ENCODE measurements at places on chromosomes 16 and 17.

DNA sequence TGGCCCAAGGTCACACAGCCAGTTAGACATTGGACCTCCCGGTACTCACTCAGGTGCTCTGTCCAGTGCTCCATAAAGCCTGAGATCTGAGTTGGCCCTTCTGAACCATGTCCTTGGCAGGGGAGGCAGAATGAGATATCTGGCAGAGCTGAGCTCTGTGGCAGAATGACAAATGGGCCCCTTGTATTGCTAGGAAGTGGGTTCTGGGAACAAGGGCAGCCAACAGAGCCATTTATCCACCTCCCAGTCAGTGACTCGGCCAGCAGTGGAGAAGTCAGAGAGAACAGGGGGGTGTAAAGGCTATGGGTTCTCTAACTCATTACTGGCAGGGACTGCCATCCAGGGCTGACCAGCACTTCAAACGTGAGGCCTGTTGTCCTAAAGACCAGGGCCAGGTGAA is 117.1 kb upstream of the NLRP1 start:
- DNase-seq = no peak

- DNase-seq = peak; percentile 45
Observed at GRCh38 chr17:69501591-69502468, 87.3 kb downstream of the MAP2K6 start.

DNA sequence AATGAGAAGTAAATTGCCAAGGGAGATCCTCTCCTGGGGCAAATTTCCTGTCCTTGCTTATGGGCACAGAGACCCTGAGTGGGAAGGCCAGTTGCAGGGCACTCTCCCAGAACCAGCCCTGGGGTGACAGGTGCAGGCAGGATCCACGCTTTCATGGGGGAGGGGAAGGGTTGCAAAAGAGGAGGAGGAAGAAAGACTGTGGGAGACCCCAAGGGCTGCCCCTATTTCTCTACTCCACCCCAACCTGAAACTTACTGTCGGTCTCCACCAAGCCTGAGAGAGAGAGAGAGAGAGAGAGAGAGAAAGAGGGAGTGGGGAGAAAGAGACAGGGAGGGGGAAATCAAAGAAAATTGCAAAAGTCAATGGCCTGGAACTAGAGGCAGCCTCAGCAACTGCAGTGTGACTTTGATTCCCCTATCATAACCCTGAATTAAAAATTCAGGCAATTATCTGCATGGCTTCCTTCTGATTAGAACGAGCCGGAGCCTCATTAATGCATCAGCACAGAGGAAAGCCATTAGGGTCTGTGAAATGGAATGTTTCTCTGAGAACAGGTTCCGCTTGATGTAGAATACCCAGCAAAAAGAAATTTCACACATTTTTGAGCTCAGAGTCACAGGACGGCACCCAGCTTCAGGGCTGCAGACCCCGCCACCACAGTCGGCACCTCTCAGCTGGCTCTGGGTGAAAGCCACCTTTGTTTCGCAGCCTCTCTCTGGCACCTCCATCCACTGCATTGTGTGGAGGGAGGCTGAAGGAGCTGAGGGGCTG is 45.1 kb upstream of the HNF1B start:
- no peak for DNase-seq

DNA sequence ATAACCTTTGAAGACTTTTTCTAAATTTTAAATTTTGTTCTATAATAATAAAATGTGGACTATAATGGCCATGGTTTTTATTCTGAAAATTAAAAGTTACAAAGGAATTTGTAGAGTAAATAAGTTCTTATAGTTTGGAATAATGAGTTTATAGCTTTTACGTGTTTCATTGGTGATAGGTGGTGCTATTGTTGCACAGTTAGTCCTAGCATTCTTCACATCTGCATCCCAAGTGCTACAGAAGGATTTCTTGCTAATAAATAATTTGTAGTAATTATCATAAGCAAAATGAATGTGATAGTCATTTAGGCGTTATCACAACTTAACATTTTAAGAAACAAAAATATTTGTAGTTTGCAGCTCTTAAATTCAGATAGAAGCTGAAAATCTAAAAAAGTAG is 67.9 kb downstream of the BCAS3 start:
- DNase-seq = no peak

GRCh38 chr16:54216268-54216667 is 70.3 kb downstream of the IRX3 start:
- DNase-seq = no peak

GRCh38 chr17:82548681-82549303 is 29.3 kb downstream of the FOXK2 start:
- DNase-seq = peak; percentile 60

DNA sequence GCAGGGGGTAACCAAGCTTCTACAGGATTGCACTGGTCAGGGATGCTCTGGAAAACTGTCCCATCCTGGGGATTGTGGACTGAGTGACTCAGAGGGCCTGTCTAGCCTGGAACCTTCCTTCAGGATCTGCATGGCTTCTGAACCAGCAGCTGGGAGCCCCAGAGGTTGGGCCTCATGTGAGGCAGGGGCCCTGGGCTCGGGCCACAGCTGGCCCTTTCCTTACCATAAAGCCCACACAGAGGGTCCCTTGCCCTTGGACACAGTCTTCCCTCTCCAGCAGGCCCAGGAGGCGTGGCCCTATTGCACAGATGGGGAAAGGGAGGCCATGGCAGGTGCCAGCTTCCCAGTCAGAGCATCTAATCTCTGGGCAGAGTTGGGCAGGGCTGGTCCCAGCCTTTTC is 30.5 kb downstream of the ADCY7 start:
- DNase-seq = peak; percentile 11

DNA sequence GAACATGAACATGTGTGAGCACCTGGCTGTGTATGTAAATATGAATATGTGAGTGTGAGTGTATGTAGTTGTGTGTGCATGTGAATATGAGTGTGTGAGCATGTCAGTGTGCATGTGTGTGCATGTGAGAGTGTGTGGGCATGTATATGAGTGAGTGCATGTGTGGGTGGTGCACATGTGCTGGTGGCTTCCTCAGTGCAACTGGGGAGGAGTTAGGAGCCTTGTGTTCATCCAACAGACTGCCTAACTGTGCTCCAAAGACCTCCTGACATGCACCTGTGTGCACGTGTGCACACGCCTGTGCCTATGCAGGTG is 1.4 kb downstream of the TMEM235 start:
- no peak for DNase-seq

- DNase-seq = no peak
Observed at GRCh38 chr17:71251951-71252350, 868.9 kb upstream of the SOX9 start.

DNA sequence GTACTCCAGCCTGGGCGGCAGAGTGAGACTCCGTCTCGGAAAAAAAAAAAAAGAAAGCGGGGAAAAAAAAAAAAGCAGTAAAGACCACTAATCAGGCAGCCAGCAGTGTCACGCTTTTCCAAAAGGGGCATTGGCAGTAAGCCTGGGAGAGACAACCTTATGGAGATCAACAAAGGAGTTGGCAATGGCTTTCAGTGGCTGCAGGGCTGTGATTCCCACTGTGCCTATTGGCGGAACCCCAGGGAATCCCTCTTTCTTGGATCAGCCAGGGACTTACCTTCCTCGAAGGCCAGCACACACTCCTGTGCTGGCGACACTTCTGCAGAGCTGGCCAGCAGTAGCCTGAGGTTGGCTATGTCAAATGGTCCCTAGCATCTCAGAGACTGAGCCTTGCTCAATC is 43.2 kb upstream of the ZFHX3 start:
- DNase-seq = no peak

GRCh38 chr16:23485841-23486240 is 24.5 kb downstream of the GGA2 start:
- no peak for DNase-seq

- no peak for DNase-seq
Observed at GRCh38 chr17:9728005-9728404, 63.4 kb downstream of the DHRS7C start.

GRCh38 chr17:7748076-7748775 is 30.7 kb downstream of the DNAH2 start:
- DNase-seq = no peak

- DNase-seq = no peak
Observed at GRCh38 chr17:46736100-46736499, 82.4 kb downstream of the WNT3 start.

DNA sequence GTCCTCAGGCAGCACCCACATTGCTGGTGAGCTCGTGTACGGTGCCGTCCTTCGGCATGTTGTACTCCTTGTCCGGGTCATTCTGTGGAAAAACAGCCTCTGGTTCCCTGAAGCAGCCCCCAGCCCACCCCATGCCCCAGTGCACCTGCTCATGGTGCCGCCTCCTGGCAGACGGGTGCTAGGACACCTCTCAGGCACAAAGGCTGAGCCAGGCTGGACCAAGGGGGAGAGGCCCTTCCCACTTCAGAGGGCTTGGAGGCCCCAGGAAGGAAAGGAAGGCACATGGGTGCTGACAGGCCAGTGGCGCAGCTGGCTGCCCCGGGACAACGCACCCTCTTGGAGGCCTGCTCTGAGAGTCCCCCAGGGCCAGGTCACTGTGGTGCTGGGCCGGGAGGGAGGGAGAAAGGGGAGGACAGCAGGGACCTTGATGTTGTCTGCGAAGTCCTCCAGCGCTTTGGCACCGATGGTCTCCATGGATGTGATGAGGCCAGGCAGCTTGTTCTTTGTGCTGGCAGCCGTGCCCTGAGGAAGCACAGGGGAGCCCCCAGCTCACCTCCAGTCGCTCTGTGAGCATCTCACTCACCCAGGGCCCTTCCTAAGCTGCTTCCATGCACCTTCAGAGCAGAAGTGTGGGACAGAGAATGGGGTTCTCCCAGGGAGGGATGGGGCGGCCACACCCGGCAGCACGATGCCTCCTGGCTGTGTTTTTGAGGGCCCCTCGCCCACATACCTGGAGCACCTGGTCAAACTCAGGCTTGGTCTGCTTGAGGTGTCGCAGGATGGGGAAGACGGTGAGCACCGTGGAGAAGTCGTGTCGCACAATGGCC is 9.3 kb downstream of the ZACN start:
- no peak for DNase-seq

- DNase-seq = no peak
Observed at GRCh38 chr16:82329504-82330192, 159.6 kb upstream of the MPHOSPH6 start.

DNA sequence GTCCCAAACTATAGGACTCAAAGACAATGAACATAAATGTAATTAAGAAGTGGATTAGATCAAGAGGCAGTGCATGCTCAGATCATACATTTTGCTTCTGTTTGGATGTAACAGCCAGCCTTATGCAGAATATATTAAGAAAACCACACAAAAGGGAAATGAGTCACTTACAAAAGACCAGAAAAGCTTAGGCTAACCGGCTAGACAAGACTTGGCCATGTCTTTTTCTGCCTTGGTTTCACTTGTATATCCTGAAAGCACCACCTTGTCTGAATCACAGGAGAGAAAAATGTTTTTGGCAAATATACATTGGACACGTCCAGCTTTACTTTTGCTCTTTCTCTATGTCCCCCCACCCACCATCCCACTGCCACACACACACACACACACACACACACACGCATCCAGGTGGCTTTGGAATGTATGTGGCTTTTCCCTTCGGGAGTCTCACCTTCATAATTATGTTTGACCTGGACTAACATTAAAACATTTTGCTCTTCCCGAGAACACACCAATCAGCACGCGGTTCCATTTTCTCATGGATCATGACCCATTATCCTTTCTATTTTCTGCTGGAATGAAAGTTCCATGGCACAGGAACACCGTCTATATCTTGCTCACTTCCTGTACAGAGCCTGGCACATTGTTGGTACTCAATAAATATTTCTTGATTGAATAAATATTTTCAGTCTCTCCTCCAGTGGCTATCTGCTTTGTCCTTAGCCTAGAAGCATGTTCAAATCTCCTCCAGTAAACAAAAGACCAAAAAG is 64.6 kb downstream of the CDK5R1 start:
- DNase-seq = no peak

DNA sequence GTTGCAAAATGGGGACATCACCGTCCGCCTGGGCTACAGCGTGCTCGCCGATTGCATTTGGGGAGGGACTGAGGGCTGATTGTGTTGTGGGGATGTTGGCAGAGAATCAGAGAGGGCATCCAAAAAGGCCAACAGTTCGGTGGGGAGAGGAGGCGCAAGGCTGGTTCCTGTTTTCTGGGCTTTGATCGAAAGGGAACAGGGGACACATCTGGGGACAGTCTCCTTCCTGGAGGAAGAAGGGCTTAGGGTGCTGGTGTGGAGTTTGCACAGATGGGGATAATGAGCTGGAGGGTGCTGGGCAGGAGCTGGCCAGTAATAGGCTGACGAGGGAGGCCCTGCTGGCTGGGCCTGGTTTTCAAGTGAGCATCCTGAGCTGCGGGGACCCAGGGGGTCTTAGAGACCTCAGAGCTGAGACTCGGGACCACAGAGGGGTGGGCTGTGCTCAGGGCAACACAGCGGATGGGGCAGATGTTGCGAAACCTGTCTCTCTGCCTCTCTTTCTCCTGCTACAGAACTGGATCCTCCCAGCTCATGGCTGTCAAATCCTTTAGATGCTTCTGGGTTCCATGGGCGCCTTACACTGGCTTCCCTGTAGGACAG is 288.7 kb downstream of the SEC14L1 start:
- no peak for DNase-seq
